ENCODE measurements at places on chromosomes 2 and 18.

DNA sequence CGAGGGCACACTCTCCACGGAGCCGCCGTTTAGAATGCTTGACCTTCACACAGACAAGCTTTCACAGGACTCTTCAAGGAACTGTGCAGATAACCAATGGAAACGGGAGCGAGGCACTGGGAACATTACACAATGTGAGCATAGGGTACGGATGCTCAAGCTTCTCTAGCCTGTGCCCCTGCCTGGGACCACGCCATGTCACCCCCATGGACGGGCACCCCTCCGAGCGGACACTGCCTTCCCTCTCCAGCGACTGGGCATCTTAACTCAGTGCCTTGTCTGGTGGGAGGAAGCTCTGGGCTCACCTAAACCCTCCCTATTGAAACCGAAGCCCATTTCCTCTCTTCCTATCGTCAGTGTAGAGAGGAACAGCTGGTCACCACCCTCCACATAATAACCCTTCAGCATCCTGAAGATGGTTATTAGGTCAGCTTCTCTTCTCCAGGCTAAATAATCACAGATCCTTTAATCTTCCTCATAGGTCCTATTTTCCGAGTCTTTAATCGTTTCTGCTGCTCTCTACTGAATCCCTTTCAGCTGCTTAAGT is 626.7 kb downstream of the GALR1 start:
- no peak for DNase-seq

DNA sequence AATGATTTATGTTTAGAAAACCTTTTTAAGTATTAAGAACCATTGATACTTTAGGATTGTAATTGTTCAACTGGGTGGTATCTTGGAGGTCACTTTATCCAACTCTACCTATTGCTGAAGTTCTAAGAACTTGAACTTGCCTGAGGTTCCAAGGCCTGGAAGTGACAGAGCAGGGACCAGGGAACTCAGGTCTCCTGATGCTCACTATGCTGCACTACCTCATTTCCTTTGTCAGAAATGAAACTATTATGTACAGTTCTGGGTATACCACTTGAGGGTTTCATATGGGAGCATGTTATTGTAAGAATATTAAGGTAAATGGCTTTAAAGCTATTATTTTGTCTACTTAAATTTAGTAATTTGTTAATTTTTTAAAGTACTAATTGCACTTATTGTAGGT is 3.0 kb downstream of the MBD5 start:
- no peak for DNase-seq

DNA sequence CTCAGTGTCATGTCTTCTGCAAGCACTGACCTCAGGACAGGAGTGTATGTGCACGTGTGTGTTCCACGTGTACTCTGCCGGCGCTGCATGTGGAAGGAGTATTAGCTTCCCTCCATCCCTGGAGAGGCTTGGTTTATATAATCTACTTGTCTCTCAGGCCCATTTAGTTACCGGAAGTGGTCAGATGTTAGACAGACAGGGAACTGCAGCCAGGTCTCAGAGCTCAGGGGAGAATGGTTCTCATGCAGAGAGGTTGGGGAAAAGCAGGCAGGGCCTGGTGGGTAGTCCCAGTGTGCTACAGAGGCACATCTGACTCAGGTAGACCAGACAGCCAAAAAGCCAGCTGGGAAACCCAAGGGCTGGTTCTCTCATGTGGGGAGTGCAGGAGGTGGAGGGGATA is 167.9 kb downstream of the CTIF start:
- no peak for DNase-seq

DNA sequence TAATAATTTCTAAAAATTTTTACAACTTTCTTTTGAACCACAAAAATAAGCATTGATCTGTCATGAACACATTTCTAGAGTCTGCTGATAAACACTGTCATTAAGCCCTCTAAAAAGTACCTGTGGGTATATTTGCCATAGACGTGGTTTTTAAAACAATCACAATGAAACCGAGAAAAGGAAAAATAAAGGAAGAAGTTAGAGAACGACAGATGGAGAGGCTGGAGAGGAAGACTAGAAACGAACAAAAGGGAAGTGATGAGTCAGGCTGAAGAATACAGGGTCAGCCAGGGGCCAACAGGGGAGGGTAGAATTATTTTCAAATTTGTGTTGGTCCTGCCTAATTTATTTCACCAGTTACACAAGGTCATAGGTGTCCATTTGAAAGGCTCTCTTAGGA is 62.0 kb downstream of the MYL12B start:
- DNase-seq = no peak

DNA sequence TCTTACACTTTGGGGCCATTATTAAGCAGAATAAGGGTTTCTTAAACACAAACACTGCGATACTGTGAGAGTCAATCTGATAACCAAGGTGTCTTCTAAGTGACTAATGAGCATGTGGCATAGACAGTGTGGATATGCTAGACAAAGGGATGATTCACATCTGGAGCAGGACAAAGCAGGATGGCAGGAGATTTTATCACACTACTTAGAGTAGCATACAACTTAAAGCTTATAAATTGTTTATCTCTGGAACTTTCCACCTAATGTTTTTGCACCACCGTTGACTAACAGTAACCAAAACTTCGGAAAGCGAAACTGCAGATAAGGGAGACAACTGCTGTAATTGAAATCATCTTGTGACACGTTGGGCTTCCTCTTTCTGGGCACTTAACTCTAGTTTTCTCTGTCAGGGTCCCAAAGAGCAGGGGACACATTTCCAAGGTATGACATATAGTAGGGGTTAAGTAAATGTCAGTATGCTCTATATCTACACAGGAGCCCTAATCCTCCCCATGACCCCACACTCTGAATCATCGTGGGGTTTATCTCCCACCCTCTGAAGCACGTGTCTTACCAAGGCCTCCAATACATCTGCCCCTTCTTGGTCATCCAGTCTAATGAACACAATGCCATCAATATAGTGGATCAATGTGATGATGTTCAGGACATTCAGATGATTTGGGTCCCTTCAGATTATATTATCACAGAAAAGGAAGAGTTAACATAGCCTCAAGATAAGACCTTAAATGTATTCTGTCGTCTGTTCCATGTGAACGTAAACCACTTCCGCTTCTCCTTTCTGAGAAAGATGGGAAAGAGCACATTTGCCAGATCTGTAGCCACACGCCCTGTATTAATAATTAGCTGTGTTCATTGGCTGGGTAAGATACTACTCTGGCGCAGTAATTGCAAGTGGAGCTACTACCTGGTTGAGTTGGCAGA is 78.7 kb downstream of the FTCDNL1 start:
- DNase-seq = no peak
